Activated naive CD4-positive, alpha-beta T cell (primary cell): ENCODE measurements at places on chromosomes 6 and 20.

- no peak for DNase-seq
Measured at GRCh38 chr6:18207949-18208348, 52.7 kb downstream of the KDM1B start.

GRCh38 chr6:105600336-105601260 lies 197.7 kb upstream of the PREP start:
- DNase-seq = no peak

GRCh38 chr20:3238616-3239025 lies 369 bp downstream of the SLC4A11 start:
- DNase-seq = no peak

DNA sequence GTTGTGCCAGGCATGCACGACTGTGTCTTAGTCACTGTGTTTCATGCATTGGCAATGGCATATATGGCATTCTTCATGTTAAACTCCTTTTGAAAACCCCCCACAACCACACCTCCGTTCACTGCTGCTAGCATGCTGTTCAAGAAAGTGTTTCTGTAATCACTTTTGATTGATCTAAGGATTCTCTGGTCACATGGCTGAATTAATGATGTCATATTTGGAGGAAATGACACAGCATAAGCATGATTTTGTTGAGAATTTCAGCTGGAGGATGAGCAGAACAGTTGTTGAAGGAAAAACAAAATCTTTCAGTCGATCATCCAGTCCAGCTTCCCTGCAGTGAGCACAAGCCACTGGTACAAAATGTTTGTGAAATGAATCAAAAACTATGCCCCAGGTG lies 203.5 kb upstream of the ECI2 start:
- no peak for DNase-seq

DNA sequence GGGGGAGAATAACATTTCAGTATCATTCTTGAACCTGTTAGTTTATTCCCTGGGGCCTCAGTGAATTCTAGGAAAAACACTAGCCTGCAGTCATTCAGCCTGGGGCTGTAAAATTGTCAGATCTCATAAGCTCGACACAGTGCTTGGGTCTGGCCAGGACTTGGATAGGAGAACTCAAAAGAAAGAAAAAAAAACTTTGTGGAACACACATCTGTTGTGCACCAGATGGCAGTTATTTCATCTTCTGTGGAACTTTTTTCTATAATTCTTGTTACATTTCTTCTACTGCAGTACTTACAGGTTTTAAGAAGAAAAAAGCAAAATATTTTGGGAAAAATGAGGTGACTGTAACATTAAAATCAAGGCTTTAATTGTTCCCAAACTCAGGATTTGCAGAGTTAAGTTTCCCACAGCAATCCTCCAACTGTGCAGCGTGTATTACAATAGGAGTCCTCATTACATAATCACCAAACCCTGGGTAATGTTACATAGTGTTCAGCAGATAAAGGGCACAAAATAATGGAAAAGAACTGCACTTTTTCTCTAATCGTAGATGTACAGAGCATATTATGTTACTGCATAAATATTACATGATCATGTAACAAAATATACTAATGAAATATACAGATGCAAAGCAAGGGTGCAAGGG lies 531.1 kb upstream of the CITED2 start:
- no peak for DNase-seq

- DNase-seq = no peak
Measured at GRCh38 chr20:45337367-45338120, 10.7 kb downstream of the SDC4 start.

DNA sequence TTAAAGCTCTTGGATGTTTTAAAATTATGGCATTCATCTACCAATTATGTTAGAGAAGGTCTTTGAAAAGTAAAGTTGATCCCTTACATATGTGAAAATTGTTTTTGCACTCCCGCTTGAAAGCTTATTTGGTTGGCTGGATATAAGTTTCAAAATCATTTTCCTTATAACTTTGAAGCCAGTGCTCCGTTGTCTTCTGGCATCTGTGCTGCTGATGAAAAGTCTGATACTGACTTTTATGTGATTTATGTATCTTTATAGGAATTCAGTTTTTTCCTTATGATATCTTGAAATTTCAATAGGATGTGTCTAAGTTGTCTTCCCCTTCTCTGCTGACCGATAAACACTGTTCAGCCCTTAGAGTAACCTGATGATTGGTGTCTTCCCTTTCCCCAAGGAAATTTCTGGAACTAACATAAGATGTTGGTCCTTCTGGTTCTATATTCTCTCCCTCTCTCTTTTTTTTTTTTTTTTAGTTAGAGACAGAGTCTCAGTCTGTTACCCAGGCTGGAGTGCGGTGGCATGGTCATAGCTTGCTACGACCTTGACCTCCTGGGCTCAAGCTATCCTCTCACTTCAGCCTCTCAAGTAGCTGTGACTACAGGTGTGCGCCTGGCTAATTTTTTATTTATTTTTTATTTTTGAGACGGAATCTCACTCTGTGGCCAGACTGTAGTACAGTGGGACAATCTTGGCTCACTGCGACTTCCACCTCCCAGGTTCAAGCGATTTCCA lies 12.7 kb downstream of the PANK2 start:
- DNase-seq = no peak

DNA sequence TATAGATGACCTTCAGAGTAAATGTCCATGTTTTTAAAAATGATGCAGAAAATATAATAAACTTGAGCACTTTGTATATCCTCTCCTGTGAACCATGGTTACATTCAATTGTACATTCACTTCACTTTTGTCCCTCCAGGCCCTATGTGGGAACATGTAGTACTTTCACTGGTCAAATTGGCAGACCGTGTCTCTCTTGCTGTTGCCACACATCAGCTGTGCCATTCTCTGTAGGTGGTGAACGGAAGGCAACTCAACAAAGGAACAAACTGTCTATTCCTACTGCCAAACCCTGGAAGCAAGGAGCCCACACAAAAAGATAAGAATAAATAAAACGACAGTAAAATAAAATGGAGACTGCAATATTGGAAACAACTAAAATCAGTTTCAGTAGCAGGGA lies 2.0 kb downstream of the ROS1 start:
- no peak for DNase-seq

DNA sequence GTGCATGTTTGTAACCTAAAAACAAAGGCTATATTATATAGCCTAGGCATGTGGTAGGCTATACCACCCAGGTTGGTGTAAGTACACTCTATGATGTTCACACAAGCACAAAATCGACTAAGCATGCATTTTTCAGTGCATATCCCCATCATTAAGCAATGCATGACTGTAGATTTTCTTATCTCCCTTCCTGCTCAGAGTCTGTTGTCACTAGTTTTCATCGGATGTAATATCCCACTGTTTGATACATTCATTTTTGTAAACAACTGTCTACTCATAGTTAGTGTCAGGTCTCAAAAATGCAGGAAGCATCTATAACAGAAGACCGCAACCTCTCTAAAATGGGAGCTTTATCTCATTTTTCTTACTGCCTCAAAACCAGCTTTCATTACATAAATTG lies 70.7 kb downstream of the GFRAL start:
- DNase-seq = no peak

DNA sequence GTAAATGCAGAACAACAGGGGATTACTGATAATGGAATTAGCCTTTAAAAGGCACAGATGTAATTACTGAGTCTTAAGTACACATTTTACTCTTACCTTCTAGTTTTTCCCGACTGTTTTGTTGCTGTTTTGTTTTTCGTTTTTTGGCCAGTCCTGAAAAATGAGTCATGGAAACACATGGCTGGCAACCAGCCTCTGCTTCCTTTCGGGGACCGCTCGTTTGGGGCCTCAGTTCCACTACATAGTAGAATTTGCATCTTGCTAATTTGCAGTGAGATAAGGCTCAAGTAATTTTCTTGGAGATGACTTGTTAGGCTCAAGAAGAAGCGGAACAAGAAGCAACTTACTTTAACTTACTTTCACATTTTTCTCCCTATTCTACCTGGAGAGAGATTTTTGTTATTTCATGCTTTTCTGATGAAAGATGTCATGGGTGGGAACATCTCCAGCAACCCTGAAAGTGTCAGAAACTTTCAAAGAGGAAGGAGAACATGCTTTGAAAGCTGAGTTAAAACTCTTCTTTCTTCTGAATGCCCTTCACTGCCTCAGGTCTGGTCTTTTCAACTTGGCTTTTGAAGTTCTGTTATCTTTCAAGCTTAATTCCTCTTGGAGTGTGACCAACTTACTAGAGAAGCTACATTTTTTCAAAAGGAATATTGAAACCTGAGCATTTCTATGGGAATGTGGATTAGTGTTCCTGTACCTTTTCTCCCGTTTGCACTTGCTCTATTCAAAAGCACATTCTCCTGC lies 71.5 kb upstream of the HDAC2 start:
- no peak for DNase-seq

GRCh38 chr6:35042031-35042815 lies 98.9 kb downstream of the TCP11 start:
- no peak for DNase-seq

DNA sequence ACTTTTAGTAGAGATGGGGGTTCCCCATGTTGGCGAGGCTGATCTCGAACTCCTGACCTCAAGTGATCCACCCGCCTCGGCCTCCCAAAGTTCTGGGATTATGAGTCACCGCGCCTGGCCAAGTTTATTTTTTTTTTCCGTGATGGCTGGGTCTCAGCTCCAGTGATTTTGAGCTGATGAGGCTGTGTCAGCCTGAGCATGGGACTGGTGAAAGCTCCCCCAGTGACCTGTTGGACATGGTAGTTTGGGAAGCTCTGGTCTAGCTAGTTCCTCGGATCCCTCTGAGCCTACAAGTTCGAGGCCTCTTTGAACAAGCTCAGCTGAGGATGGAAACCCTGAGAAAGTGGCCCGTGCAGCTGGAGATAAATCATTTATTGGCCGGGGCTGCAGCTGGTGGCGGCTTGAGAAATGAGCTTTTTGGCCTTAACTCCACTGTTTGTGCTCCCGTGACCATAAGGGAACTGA lies 126.8 kb downstream of the SNX5 start:
- no peak for DNase-seq

DNA sequence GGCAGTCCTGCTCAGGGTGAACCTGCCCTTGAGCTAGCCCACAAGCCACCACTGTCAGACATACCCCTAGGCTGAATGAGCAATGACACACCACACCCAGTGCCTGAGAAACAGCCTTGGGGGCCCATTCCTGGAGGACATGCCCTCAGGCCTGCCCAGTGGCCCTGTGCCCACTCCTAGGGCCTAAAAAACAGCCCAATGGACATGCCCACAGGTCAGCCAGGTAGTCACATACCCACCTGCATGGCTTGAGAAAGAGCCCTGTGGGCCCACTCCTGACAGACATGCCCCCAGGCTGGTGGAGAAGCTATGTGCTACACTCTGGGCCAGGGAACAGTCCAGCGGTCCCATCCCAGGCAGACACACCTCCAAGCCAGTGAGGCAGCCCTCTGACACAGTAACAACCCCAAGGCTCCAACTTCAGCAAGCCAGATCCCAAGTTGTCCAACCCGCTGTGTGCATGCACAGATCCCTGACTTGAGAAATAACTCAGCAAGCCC lies 491.1 kb downstream of the KIF16B start:
- DNase-seq = no peak

- DNase-seq = no peak
Measured at GRCh38 chr6:328924-329323, 36.6 kb downstream of the DUSP22 start.

GRCh38 chr20:40144581-40144980 lies 544.5 kb downstream of the MAFB start:
- no peak for DNase-seq

DNA sequence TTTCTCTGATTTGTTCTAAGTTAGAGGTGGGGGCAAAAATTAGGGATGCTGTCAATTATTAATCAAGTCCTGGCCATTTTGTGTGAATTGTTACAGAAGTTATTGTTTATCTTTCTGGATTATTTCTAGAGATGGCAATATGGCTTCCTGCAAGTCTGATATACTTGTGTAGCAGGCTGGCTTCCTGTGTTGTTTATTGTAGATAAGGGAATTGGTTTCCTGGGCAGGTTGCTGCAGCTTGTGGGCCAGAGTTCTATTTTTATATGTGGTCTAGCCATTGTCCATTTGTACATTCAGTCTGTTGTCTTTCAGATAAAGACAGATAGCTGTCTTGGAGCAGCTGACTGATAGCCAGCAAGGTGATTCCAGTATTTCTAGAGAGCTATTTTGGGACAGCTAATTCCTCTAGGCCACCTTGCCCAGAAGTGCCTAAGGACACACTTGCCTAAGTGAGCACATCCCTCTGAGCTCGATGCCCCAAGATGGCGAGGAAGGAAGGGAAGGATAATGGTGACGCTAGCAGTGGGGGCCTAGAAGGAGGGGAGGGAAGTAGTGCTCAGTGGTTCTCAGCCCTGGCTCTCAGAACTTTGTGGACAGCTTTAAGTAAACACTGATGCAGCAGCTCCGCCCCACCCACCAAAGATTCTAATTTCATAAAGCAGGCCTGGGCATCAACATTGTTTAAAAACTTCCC lies 25.5 kb downstream of the DDO start:
- DNase-seq = no peak

DNA sequence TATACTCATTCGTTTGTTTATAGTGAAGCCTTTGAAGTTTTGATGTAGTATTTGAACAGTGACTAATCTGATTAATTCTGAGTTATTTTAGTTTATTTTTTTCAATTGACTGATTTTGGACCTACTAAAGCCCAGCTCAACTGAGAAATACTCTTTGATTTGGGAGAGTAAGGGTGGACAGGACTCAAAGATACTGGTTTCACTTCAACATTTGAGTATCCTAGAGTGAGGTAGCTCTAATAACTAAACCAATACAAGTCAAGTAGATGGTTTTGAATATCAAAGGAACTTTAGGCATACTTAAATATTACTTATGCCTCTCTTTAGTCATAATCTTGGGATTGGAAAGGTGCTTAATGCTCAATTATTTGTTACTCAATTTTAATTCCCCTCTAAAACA lies 65.6 kb downstream of the ZNF292 start:
- no peak for DNase-seq
